ENCODE measurements at places on chromosomes 1 and 21. TPM values are rescaled to one million over a fixed set of nuclear protein-coding genes. Genes with fewer than 3 reads are reported as not detected.

SYNC gene
- 42.6 TPM for total RNA-seq

KLHL21 gene
- 57.4 TPM for total RNA-seq

LRRC39 gene
- 0.37 TPM for total RNA-seq

TSPEAR gene
- total RNA-seq, result not detected

SLAMF7 gene
- total RNA-seq, result not detected

IFI16 gene
- total RNA-seq, result 238 TPM

CD48 gene
- not detected for total RNA-seq

KIFAP3 gene
- total RNA-seq, result 19.0 TPM

PTPN22 gene
- 0.34 TPM for total RNA-seq

GSTM1 gene
- total RNA-seq, result not detected

TIAM1 gene
- 20.1 TPM for total RNA-seq

PCAT6 gene
- 3.8 TPM for total RNA-seq
